ENCODE measurements at places on chromosomes 7 and 10.

DNA sequence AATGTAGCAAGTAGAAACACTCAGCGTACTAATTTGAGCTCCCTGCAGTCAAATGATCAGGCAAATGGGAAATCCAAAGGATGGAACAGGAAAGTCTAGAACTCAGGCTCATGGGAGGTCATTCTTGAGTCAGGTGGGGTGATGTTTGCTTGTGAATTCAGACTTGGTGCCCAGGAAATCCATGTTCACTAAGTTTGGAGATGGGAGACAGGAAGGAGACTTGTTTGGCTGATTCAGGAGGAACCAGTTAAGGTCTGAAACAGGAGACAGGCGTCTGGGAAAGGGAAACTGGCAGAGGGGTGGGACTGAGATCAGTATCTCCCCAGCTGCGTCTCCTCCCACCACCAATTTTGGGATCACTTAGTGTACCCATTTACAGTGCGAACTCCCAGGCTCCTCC lies 38.4 kb upstream of the ZNF438 start:
- no peak for DNase-seq

GRCh38 chr10:62063795-62064472 lies 162.4 kb downstream of the ARID5B start:
- no peak for DNase-seq

DNA sequence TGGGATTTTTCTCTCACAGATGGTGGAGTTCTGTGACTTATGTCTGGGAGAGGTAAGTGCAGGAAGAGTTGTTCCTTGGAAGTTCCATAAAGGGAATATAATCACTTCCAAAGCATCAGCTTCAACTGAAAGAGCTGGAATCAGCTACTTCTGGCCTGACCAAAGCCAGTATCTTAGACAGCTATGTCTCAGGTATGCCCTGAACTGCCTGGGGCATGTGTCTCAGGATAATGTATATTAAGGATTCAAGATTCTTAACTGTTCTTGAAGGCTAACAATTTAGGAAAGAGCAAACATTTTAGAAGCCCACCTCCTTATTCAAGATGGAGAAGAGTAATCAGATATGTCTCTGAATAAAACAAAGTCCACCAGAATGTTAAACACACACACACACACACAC lies 12.4 kb upstream of the NOBOX start:
- DNase-seq, result no peak

GRCh38 chr7:99080679-99081078 lies 63.2 kb downstream of the SMURF1 start:
- DNase-seq, result no peak

GRCh38 chr7:118195837-118196474 lies 12.0 kb downstream of the LSM8 start:
- peak; percentile 68 for DNase-seq

DNA sequence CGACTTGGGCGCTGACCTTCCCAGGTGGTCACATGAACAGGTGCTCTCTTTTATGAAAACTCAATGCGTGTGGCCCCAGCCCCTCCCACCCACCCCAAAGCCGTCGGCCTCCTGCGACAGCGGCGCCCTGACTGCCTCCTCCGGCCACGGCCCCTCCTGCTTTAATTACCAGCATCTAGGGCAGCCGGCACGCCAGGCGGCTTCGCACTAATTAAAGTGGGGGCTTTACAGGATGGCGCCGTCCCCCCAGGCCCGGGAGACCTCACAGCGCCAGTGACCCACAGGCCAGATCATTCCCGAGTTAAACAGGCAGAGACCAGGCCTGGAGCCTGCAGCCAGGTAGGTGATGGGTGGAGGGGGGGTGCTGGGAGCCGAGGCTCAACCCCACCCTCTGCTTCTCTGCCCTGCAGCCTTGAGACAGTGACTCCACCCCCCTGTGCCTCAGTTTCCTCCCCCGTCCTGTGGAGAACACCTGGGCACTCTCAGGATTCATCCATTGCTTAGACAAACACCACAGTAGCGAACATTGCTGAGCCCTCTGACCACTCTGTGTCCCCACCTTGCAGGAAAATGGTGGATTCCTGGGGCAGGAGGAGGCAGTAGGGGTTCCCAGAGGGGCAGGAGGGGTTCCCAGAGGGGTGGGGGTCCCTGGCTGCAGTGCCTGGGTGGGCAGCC lies 100.8 kb downstream of the MICALL2 start:
- DNase-seq, result no peak

GRCh38 chr10:7558036-7558435 lies 108.7 kb downstream of the ITIH5 start:
- DNase-seq, result no peak

GRCh38 chr10:11064832-11065231 lies 47.2 kb downstream of the CELF2 start:
- DNase-seq, result no peak

DNA sequence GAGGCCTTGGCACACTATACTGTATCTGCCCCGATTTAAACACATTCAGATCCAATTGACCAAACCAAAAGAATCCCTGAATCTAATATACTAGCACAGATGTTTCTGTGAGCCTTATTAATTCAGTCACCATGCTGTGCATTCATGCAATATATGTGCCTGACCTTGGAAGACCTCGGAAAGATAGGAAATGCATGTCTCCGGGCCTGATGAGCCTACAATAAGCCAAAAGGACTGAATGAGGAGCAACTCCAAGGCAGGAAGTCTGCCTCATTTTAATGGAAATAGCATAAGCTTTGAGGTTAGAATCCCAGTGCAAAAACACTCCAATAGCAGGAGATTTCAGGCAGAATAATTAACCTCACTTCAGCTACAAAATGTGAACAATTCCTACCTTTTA lies 316.7 kb downstream of the LRRTM3 start:
- DNase-seq, result no peak

DNA sequence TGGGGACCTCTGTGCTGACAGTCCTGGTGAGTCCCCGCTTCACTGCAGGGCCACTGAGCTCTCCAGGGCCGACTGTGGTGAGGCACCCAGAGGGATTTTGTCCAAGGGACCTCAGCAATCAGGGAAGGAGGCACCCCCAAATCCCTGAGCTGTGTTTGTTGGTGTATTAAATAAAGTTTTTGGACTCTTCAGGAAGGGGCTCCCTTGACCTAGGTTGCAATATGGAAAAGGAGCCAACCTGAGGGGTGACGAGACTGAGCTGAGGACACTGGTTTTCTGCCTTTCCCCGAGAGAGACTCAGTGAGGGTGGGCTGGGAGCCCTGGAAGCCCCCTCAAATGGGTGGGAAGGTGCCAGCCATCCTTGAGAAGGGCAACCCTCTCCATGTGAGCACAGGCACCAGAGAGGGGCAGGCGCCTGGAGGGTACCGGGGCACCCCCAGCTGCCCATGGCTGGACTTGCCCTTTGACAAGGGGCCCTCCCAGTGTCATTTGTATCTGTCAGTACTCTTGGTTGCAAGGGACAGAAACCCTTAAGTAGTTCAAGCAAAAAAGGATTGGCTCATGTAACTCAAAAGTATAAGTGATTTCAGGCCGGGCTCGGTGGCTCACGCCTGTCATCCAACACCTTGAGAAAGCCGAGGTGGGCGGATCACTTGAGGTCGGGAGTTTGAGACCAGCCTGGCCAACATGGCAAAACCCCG lies 72.8 kb downstream of the C10orf105 start:
- DNase-seq, result no peak

DNA sequence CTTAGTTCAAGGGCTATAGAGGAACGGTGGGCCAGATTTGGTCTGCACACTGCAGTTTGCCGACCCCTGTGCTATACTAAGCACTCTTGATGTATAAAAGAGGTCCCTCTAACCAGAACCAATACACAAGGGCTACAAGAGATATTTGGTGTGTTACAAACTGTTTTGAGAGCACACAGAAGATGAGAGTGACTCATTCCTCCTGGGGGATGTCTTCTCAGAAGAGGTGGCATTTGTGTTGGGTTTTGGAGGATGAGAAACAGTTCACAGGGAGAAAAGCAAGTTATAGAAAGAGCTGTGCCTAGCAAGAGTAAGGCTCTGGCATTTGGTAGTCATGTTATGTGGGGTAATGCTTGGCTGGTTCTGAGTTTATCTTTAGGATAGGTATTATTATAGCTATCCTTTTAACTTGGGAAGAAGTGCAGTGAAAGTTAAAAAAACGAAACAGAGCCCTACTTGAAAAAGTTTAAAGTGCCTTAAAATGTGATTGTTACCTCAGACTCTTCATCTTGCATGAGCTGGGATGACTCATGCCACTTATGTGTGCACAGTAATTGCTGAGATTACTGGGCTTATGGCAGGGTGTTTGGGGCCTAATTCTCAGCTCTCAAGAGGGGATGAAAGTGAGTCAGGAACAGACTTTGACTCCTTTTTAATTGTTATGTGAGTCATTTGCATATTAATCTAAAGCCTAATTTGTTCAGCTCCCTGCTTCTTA lies 160.4 kb downstream of the KIF20B start:
- DNase-seq, result peak; percentile 54

DNA sequence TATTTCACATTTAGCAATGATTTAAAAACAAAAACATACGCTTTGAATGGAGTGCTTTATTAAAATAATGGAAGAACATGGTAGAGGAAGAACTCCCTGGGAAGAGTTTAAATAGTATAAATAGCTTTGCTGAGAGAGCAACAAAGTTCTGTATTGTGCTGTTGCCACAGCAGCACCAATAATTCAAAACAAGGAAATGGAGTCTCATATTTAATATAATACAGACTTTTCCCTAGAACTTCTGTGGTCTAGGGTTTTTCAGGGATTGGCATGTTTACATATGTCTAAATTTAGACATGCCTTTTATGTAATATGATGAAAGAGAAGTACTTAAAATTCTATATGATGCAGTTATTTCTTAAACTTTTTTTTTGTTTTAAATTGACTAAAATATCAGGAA lies 217.2 kb upstream of the HDAC9 start:
- DNase-seq, result no peak

DNA sequence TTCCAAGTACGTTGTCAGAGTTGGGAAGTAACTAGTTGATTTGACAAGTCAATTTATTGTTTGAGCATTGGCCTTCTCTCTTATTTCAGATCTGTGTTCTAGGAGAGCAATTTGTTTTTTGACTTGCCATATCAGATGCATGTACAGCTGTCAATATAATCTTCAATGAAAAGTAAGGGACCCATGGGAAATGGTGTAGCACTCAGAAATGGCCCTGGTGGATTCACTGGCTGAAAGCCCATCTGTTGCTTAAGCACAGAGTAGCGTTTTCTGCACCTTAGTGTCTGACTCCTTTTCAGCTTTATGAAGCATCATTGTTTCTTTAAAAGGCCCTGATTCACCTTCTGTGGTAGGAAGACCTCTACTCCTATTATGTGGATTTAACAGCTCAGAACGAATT lies 10.2 kb downstream of the GARS1 start:
- DNase-seq, result no peak

DNA sequence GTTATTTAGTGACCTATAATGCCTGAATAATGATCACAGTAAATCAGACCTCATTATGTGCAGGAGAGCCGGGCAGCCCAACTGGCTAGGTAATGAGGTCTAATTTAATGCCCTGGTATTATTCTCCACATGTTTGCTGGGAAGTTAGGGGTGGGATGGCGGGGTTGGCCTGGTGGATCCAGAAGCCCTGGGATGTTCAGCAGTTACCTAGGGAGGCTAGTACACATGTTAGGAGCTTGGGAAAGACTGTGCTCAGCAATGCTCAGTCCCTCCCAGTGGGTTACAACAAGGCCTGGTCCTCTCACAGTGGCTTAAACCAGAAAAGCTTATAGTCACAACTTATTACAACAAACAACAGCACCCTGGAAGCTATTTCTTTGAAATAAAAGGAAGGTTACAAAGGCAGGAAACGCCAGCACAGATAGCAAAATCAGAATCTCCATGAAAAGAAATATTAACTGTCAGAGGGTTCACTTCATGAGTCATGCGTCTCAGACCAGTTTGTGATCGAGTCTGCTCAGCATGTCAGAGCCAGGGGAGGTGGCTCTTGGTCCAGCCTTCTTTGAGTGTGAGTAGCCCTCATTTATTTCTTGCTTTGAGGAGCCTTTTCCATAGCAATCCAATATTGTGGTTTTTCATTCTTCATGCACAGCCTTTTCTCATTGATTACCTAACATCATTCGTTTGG lies 418.6 kb upstream of the NPVF start:
- DNase-seq, result no peak

DNA sequence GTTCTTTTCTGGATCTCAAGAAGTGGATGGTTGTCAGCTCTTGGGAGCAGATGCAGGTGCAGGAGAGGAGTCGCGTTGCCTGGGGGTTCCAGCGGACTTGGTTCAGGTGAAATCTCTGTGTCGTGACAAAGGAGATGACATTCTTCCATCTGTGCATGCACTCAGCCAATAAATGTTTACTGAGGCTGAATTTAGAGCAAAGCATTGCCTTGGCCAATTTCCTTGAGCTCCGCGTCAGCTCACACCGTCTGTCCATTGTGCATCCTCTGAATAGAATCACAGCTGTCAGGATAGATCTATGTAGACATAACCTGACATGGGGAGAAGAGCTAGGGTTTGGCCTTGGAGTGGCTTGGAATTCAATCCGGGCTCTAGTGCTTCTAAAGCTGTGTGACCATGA lies 343.7 kb downstream of the GLRX3 start:
- no peak for DNase-seq

DNA sequence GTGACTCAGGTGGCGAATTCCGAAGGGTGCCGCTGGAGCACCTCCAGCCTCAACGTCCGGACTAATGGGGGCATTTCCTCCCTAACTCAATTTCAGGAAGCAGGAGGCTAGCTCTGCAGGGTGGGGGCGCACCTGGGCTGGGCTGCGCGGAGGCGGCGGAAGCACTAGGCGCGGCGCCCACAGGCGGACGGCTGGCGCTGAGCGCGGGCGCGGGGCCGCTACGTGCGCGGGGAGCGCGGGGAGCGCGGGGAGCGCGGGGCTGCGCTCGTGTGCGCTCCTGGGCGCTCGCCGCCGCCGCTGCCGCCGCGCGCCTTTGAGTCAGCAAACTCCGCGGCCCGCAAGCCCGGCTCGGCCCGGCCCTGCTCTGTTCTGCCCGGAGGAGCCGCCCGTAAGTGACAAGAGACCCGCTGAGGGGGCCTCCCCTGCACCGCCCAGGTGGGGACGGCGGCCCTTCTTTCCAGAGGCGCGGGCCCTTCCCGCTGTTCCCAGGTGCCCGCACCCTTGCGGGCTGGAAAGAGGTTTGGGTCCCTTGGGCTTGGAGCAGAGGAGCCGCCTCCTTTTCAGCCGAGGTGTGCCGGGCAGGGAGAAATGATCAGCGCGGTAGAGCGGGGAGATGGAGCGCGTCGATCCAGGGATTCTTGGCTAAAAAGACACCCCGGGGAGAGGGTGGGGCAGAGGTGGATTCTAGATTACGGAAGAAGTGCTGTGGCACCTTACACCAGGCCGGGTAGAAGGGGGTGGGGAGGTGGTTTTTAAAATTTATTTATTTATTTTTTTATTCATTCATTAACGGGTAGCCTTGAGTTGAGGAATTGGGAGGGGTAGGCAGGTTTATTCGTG lies at the start of gene SNX10:
Gene SNX10, plus strand, starts transcription at position 164 of the 840 bp plus-strand sequence. CDS start 54,581 bp downstream, outside the sequence.
- peak; percentile 73 for DNase-seq

DNA sequence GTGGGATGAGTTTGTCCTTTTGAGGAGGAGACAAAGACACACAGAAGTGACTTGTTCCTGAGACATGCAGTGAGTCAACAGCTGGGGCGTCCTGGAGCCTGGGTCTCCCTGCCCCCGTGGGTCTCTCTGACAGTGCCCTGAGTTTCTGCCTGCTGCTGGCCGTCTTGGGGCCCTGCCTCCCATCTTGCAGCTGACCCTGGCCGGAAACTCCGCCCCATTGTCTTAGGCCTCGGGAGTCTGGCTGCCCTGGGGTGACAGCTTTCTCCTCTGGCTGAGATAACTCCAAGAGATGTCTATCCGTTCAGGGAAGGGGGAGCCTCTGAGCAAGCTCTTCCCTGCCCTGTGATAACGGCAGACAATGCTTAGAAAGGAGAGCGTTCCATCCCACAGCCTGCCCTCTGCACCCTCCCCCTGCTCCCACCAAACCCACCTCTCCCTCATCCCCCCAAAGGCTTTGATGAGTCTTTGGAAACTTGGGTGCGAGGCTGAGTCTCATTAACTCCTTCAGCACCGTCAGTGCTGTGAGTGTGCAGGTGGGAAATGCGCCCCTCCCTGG lies 69.5 kb upstream of the PODXL start:
- DNase-seq, result no peak

GRCh38 chr10:127485153-127485857 lies 63.8 kb upstream of the NPS start:
- DNase-seq, result no peak
